Sigmoid colon (tissue), 7 donors: ENCODE measurements at places on chromosomes 6 and 20. TPM values are rescaled to one million over a fixed set of nuclear protein-coding genes. Genes with fewer than 3 reads are reported as not detected.

Gene PDE10A
- total RNA-seq, result 33.5 TPM

Gene PPP1R14C
- total RNA-seq, result not detected

Gene BMP6
- 1.5 TPM for total RNA-seq

Gene OTOR
- not detected for total RNA-seq

Gene UBE2C
- total RNA-seq, result not detected

Gene PTCHD4
- 0.14 TPM for total RNA-seq
